ENCODE measurements at places on chromosomes 16 and 17. TPM values are rescaled to one million over a fixed set of nuclear protein-coding genes. Genes with fewer than 3 reads are reported as not detected.

The CPSF4L gene
- not detected for polyA plus RNA-seq

DNA sequence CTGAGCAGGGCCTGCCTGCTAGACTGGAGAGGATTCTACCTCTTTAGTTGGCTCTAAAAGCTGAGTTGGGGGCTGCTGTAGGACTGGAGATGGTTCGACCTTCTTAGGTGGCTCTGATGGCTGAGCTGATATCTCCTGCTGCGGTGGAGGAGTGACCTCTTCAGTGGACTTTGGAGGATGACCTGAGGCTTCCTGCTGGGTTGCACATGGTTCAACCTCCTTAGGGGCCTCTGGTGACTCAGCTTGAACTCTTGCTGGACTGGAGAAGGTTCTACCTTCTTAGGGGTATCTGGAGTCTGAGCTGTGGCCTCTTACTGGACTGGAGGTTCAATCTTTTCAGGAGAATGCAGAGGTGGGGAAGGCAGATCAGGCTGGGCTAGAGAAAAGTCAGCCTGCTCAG lies 48.9 kb upstream of the TMEM97 start:
- DNase-seq = no peak

DNA sequence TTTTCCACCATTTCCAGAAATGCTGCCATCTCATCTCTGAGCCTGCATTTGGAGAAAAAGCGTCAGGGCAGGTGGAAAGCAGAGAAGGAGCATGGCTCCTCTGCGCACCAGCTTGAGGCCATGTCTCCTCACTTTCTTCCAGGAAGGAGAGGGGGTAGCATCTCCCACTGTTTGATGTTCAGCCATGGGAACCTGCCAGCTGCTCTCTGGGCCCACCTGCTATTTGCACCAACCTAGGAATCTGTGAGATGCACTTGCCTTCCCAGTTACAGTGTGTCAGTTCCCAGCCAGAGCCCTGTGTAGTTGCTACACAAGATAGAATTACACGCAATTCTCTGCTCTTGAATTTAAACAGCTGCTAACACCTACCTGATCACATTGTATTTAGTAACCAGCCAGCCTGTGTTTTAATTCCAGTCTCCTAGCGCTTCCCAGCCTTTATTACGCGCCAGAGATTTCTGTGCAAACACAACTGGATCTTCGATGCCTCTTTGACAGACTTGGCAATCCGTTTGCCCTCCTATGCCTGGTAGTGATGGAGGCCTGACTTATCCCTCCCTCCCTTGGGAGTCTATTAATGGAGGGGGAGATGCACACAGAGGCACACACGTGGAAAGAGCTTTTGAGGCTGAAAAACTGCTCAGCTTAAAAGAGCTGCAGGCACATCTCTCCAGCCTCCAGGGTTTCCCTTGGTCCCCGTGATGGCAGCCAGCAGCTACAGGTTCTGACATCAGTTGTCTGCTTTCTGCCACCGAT lies 98.1 kb upstream of the SEC14L1 start:
- DNase-seq = no peak

The PERCC1 gene
- not detected for polyA plus RNA-seq

GRCh38 chr16:25340973-25341372 lies 83.3 kb upstream of the ZKSCAN2 start:
- DNase-seq = no peak

DNA sequence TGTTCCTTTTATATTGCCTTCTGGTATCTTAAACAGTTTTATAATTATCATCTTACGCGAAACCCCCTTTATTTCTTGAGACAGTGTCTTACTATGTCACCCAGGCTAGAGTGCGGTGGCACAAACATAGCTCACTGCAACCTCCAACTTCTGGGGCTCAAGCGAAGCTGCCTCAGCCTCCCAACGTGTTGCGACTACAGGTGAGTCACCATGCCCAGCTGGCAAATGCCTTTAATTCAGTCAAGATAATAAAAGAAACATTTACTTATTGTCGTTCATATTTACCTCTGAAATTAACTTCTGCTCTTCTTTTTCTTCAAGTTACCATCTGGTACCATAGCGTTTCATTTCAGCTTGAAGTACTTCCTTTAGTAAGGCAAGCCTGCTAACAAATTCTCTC lies 43.9 kb downstream of the FBXL20 start:
- no peak for DNase-seq

- DNase-seq = peak; percentile 96
Observed at GRCh38 chr17:949623-950303, 29.8 kb downstream of the NXN start.

DNA sequence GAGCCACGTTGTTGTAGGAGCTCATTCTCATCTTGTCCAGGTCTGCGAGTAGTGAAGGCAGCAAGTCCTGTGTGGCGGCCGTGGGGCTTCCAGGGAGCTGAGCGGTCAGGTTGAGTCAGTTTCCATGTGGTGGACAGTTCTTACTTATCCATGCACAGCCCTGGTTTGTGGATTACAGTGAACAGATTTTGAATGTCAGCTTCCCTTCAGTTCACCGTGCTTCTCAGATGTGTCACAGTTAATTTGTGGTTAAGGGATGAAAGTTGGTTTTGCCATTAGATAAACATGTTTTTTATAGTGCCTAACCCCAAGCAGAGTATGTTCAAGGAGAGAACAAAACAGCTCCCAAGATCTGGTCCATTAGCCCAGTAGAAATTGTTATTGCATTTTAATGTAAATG lies 103.1 kb downstream of the RPTOR start:
- no peak for DNase-seq

The TMED6 gene
- polyA plus RNA-seq = 1.3 TPM

GRCh38 chr17:6523809-6524355 lies 32.5 kb downstream of the PITPNM3 start:
- DNase-seq = no peak

DNA sequence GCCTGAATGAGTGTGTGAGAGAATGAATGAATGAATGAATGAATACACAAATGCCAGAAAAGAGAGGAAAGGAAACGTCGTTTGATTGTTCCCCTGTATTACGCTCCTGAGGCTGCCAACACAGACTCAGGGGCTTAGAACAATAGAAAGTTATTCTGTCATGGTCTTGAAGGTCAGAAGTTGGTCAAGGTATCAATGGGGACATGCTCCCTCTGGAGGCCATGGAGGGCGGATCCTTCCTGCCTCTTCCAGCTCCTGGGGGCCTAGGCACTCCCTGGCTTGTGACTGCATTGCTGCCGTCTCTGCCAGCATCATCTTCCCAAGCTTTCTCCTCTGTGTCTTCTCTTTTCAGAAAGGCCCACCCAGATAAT lies 1.5 kb upstream of the SLC38A8 start:
- peak; percentile 72 for DNase-seq

The LRRC75A gene
- 5.2 TPM for polyA plus RNA-seq

DNA sequence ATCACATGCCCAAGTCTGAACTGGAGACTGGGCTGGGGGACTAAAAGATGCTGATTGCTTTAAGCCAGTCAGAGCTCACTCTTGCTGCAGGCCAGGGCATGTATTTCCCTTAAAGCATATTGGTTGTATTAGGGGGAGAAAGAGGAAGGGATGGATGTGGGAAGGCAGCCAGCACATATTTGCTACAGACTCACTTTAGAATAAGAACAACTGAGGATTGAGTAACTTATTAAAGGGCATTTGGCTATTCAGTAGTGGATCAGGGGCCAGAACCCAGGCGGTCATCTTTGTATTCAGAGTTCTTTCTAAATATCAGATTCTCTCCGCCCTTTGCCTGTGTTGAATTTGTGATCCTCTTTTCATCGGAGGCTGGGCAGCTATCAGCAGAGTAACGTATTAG lies 231.7 kb downstream of the HAPSTR1 start:
- DNase-seq = no peak

DNA sequence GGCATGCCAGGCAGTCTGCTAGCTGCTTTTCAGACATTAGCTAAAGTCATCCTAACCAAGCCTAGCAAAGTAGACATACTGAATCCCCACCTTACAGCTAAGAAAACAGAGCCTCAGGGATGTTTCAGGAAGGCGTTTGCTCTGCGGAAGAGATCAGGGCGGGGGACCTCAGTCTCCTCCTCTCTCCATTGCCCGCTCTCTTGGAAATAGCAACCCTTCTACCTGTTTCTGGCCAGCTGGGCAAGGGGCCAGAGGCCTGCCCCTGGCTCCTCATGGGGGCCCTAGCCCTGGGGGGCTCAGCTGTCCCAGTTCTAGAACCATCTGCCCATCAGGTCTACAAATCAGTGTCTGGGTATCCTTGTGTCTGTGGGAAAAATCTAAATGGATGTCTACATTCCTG lies 14.5 kb downstream of the PITPNM3 start:
- no peak for DNase-seq

DNA sequence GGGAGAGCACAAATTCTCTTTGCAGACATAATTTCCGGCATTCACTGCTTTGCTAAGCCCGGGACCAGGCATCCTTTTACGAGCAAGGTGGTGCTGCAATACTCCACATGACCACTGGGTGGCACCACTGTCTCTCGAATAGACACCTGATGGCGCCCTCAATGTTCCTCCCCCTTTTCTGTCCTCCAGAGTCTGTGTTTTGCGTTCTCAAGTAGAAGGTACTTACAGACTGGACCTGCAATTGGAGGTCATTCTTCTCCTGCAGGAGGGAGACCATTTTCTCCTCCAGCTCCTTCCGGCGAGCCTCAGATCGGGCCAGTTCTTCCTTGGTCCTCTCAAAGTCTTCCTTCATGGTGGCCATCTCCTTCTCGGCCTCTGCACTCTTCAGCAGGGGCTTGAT lies 45.2 kb downstream of the MYH13 start:
- peak; percentile 94 for DNase-seq

GRCh38 chr16:26569793-26570192 lies 496.9 kb upstream of the C16orf82 start:
- peak; percentile 53 for DNase-seq

DNA sequence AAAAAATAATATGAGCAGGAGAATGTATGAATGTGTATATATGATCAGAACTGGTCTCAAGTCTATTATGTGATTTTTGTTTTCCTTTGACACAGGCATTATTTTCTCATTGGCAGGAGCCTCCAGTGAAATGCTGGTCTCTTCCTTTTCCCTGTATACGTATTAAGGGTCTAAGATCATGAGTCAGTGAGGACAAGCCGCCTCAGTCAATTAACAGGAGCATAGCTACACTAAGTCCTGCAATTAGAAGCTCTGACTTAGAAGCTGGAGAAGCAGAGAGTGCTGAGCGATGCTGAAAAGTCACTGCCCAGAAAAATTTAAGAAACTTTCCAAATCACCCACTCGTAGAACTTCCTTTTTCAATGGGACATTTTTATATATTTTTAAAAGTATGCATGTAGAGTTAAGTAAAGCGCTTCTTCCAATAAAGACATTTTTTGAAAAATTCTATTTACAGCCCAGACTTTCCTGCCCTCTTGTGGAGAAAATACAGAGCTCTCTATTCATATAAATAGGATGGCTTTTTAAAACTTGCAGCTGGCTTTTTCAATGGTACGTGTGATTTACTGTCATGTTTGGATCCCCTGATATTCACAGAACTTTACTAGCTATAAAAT lies 70.2 kb upstream of the PSMD7 start:
- DNase-seq = peak; percentile 49

DNA sequence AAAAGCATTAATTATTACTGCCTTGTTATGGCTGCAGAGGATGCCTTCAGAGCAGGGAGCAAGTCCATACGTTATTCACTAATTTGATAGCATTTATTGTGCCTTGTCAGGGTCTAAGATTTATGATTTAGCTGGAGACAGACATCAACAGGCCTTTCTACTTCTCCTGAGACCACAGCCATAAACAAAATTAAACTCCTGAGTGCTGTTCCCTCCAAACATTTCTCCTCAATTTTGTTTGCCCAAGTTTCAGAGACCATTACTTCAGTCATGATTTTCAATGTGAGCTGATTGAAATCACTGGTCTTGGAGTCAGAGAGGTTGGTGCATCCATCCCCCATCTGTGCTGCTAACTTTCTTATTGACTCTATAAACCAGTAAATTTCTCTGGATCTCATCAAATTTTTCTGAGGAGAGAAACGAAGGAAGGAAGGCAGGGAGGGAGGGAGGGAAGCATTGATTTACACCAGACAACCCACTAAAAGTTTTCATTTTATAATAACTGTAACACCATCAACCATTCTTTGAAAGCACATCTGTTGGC lies 423.6 kb upstream of the CDH11 start:
- DNase-seq = no peak

The ASPSCR1 gene
- 47.5 TPM for polyA plus RNA-seq

- DNase-seq = no peak
Observed at GRCh38 chr17:61284174-61284573, 115.5 kb upstream of the TBX2 start.

DNA sequence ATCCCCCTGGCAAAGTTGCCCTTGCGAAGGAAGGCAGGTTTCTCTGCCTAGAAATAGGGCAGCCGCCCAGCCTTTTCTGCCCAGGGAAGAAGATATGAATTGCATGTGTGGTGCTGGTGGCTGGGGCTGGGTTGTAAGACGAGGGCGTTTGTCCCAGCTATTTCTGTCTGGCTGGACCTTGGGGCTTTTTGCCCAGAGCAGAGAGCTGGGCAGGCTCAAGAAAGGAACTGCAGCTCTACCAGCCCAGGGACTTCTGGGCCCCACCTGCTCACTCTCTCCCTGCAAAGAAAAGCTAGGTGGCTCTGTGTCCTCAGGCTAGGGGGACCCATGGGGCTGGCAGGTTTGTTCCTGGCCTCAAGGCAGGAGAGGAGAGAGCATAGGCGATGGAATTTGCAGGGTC lies 586 bp downstream of the CACNG1 start:
- no peak for DNase-seq

GRCh38 chr16:65916995-65917394 lies 449.5 kb upstream of the CDH5 start:
- peak; percentile 45 for DNase-seq
